ENCODE measurements at places on chromosomes 5 and 9. TPM values are rescaled to one million over a fixed set of nuclear protein-coding genes. Genes with fewer than 3 reads are reported as not detected.

- DNase-seq: no peak
Observed at GRCh38 chr5:134083517-134083916, 31.0 kb upstream of the TCF7 start.

GRCh38 chr9:16405421-16405820 is 465.0 kb downstream of the BNC2 start:
- no peak for DNase-seq

The MZB1 gene
- 1.8 TPM for total RNA-seq

- no peak for DNase-seq
Observed at GRCh38 chr5:171823269-171823668, 37.7 kb downstream of the SMIM23 start.

The ADRA1B gene
- total RNA-seq: 7.7 TPM

GRCh38 chr9:91495450-91495849 is 71.8 kb upstream of the NFIL3 start:
- DNase-seq: no peak

GRCh38 chr9:19551124-19551929 is 142.5 kb downstream of the ACER2 start:
- no peak for DNase-seq

DNA sequence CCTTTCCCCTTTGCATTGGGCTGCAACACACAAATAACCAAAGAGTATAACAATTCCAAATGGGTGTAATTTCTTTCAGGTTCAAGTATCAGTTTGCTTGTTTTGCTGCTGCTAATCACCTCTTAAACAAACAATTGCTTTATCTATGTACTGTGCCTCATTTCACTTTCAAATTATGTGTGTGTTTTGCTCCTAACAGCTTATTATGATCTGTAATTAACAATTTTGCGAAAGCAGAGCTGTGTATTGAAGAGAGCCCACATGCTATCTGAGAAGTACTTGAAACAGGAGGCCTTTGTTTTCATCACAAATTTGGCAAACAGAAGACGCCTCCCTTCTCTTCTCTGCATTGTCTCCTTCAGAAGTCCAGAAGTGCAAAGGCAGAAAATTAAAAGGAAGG is 312.0 kb downstream of the TLE1 start:
- DNase-seq: no peak

DNA sequence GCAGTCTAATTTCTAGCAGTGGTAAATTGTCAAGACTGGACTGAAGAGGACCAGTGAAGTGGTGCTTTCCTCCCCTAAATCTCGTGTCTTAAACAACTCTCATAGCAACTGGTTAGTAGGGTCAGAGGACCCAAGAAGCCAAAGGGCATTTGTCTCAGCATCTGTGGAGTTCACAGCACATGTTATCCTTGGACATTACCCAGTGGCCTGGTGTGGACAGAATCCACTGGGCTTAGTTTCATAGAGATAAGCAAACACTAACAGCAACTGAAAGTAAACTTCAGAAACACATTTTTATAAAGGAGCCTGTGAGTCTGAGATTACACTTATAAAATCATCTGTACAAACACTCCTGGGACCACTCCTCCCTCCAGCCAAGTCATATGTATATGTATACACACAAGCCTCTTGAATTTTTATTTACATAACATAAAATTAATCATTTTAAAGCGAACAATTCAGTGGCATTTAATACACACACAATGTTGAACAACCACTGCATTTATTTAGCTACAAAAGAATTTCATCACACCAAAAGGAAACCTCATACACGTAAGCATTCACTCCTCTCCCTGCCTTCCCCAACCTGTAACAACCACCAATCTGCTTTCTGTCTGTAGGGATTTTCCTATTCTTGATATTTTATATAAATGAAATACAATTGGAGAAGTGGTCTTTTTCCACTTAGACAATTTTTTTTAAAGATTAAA is 457.8 kb downstream of the RASEF start:
- DNase-seq: no peak

The SAXO1 gene
- 0.10 TPM for total RNA-seq

GRCh38 chr5:153896117-153896516 is 142.6 kb downstream of the FAM114A2 start:
- no peak for DNase-seq

The ANXA2R gene
- total RNA-seq: 1.7 TPM

GRCh38 chr9:93089024-93089423 is 7.0 kb upstream of the CARD19 start:
- DNase-seq: no peak

The ATP10B gene
- 0.20 TPM for total RNA-seq

The PHF24 gene
- total RNA-seq: 0.71 TPM

- no peak for DNase-seq
Observed at GRCh38 chr9:71472400-71472799, 295.9 kb downstream of the CEMIP2 start.
